ENCODE measurements at places on chromosomes 1 and 21. TPM values are rescaled to one million over a fixed set of nuclear protein-coding genes. Genes with fewer than 3 reads are reported as not detected.

- H3K27ac ChIP-seq, result peak overlapping the region; percentile 67
- no peak for DNase-seq
- no peaks in the 10 kb centered on the region for H3K36me3 ChIP-seq
These were observed 383 bp upstream of the PRRX1 start for GRCh38 chr1:170663404-170664092.

Gene SPRR2A
- not detected for total RNA-seq

DNA sequence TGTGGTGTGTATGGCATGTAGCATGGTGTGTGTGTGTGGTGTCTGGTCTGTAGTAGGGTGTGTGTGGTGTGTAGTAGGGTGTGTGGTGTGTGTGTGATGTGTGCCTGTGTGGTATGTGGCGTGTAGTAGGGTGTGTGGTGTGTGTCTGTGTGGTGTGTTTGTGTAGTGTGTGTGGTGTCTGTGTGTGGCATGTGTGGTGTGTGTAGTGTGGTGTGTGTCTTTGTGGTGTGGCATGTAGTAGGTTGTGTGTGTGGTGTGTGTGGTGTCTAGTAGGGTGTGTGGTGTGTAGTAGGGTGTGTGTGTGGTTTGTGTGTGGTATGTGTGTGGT, 85.5 kb downstream of the SYT2 start:
- DNase-seq, result no peak
- H3K27me3 ChIP-seq, result peaks cover 30% of the 10 kb centered on the region
- H3K27ac ChIP-seq, result no peak overlapping the region
- H3K4me1 ChIP-seq, result peaks cover 3% of the 10 kb centered on the region
- no peaks in the 10 kb centered on the region for H3K36me3 ChIP-seq

- peak overlapping the region; percentile 95 for H3K4me3 ChIP-seq
- H3K27ac ChIP-seq, result peak overlapping the region; percentile 92
These were observed 494 bp downstream of the APH1A start for GRCh38 chr1:150268340-150268704.

DNA sequence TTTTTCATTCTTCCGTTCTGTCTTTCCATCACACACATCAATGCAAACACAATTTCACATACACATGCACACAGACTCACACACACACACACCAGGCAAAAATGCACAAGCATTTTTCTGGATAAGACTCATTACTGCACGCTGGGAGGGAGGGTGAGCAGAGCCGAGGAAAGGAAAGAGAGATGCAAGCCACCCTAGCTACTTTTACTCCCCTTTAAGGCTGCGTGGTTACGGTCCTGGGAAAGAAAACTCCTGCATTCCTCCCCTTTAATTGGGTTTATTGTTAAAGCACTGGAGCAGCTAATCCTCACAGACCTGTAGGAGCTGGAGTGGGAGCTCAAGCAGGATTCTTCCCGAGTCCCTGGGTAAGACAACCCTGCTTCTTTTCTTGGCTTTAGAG, at the start of gene CAMK1G:
TSS of gene CAMK1G (plus strand) at position 307 of the 400 bp plus-strand sequence. CDS start 11,270 bp downstream, outside the sequence.
- peaks cover 9% of the 10 kb centered on the region for H3K4me1 ChIP-seq
- no peak within 1 kb of the TSS for H3K27ac ChIP-seq
- DNase-seq, result no peak
- H3K27me3 ChIP-seq, result peaks cover 53% of the 10 kb centered on the region
- peak within 1 kb of the TSS; percentile 9 for H3K4me3 ChIP-seq

DNA sequence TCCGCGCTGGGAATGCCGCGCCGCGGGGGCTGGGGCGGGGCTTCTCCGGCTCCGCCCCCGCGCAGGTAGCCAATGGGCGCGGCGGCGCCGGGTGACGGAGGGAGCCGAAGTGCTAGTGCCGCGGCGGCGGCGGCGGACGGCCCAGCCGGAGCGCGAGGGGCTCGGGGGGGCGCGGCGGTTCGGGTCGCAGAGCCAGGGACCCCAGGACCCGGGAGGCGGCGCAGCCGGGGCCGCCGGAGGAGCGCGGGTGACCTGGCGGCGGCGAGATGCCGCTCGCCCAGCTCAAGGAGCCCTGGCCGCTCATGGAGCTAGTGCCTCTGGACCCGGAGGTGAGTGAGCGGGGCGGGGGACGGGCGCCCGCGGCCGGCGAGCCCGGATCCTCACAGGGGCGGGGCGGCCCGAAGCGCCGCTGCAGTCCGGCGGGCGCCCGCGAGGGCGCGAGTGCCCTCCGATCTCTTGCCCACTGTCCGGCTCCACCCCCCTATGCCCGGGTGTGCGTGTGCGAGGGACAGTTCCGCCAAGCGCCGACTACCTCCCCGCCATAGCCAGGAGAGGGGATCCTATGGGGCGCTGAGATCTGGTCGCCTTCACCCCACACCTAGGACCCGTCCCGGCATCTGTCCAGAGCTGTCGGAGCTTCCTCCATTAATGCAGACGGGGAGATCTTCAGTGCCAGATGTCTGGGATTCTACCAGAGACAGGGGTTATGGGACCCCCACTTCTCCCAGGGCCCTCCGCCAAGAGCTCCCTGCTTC, at the start of gene RPS6KA1:
TSS of gene RPS6KA1 (plus strand) at position 107 of the 755 bp plus-strand sequence. CDS start at position 267, 160 bp downstream.
- H3K36me3 ChIP-seq, result no peaks in the 10 kb centered on the region
- H3K4me1 ChIP-seq, result peaks cover 58% of the 10 kb centered on the region
- H3K4me3 ChIP-seq, result peak within 1 kb of the TSS; percentile 77
- no peaks in the 10 kb centered on the region for H3K27me3 ChIP-seq

- no peak for DNase-seq
- H3K27me3 ChIP-seq, result no peaks in the 10 kb centered on the region
- H3K4me1 ChIP-seq, result no peaks in the 10 kb centered on the region
- H3K4me3 ChIP-seq, result no peak overlapping the region
- peaks cover 32% of the 10 kb centered on the region for H3K36me3 ChIP-seq
These were observed 104.5 kb downstream of the SMYD2 start for GRCh38 chr1:214385428-214385827.

Gene EFCAB7
- 6.9 TPM for total RNA-seq

GRCh38 chr1:235859789-235860188, 6.9 kb downstream of the LYST start:
- no peak overlapping the region for H3K27ac ChIP-seq
- no peaks in the 10 kb centered on the region for H3K27me3 ChIP-seq
- no peaks in the 10 kb centered on the region for H3K36me3 ChIP-seq

GRCh38 chr1:13965770-13966398, 265.9 kb downstream of the PRDM2 start:
- H3K4me1 ChIP-seq, result no peaks in the 10 kb centered on the region
- no peaks in the 10 kb centered on the region for H3K36me3 ChIP-seq
- H3K27ac ChIP-seq, result no peak overlapping the region
- no peak overlapping the region for H3K4me3 ChIP-seq
- peaks cover 11% of the 10 kb centered on the region for H3K27me3 ChIP-seq
- no peak for DNase-seq

DNA sequence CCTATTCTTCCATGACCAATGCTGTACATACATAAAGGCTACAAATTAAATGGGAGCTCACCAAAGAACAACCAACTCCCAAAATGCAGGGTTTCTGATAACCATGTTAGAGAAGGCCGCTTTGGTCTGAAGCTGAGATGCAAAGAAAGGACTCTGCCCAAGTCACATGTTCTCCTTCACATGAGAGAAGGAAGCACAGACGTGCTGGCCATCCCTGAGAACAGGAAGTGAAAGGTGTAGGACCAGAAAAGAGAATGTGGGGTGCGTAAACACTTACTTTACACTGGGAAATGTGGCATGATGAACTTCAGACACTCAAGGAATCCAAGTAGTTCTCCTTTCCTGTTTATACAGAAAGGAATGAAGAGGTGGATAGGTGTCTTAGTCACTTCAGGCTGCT, 31.7 kb upstream of the TADA1 start:
- no peak for DNase-seq
- H3K4me1 ChIP-seq, result no peaks in the 10 kb centered on the region
- H3K36me3 ChIP-seq, result no peaks in the 10 kb centered on the region
- no peak overlapping the region for H3K27ac ChIP-seq
- H3K4me3 ChIP-seq, result no peak overlapping the region

DNA sequence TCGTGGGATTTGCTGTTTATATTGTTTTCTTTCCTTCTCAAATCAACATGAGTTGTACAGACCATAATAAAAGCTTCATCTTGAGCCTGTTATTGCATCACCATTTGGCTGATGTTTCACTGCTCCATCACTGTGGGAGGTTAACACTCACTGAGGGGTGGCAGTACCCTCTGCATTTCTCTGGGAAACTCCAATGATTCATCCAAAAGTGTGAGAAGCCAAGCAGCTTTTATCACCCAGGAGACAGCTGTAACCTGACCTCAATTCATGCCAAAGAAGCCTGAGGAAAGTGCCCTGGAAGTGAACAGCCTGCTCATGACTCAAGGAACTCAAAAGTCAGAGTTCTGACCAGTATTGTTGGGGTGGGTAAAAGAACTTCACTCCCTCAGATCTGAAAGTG, 84.1 kb downstream of the GPR88 start:
- H3K4me3 ChIP-seq, result no peak overlapping the region
- no peak overlapping the region for H3K27ac ChIP-seq
- H3K27me3 ChIP-seq, result no peaks in the 10 kb centered on the region
- DNase-seq, result no peak

Gene SYF2
- 44.6 TPM for total RNA-seq

Gene NUP210L
- total RNA-seq, result 1.7 TPM

Gene SLFNL1
- 4.8 TPM for total RNA-seq

DNA sequence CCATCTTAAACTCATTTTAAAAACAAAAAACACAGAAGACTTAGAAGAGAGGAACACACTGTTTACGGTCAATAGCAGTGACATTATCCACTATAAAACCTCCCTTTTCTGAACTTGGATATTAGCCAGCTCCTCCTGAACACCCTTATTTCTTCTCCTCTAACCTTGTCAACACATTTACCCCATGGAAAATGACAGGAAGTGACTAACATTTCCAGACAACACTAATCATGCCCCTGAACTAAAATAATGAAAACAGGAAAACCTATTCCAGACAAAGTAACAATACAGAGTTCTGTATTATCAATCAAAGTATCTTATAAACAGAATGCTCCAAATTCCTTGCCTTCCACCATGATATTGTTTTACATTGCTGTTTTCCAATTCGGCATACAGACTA, 45.3 kb downstream of the PALMD start:
- H3K27me3 ChIP-seq, result no peaks in the 10 kb centered on the region
- no peaks in the 10 kb centered on the region for H3K4me1 ChIP-seq
- H3K27ac ChIP-seq, result no peak overlapping the region
- DNase-seq, result no peak
